Gastroesophageal sphincter (tissue), 4 donors: ENCODE measurements at places on chromosomes 5 and 9.

- ATAC-seq = no peak
Observed at GRCh38 chr5:60479542-60479941, 220.4 kb downstream of the DEPDC1B start.

- ATAC-seq = no peak
Observed at GRCh38 chr5:79074641-79075040, 5.1 kb downstream of the BHMT2 start.

- ATAC-seq = peak; percentile 69
Observed at GRCh38 chr5:127824126-127824525, 120.9 kb downstream of the CCDC192 start.

DNA sequence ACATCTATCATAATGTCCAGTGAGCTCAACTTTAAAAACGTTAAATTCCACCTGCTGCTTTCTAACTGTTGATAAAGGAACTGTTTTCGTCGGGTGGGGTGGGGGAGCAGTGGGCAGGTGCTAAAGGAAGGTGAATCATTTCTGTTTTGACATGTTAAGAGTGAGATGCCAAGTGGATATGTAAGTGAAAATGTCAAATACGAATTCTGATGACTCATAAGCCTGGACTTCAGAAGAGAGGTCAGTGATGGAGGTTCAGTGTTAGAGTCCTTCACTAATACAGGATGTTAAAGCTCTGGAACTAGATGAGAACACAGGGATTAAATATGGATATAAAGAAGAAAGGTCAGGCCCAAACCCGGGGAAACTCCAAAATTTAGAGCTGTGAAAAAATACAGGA, 617.9 kb upstream of the CTNND2 start:
- no peak for ATAC-seq

GRCh38 chr9:15735083-15735857, 182.4 kb downstream of the CCDC171 start:
- ATAC-seq = no peak

- ATAC-seq = no peak
Observed at GRCh38 chr9:36551129-36551528, 21.6 kb upstream of the MELK start.

DNA sequence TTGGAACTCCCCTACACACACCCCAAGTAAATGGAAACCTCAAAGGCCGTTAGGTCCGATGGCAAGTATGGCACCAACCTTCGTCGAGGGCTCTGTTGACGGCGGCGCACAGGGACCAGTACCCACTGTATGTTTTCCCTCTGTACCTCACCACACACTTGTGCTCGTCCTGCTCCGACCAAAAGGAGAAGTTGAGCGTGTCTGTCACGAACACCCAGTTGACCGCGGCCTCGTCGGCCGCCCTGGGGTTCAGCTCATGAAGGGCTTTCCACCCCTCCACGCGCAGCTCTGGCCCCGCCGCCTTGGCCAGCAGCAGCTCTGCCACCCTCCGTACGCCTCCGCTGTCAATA, 24.0 kb downstream of the HNRNPK start:
- ATAC-seq = peak; percentile 47

- ATAC-seq = no peak
Observed at GRCh38 chr5:154274828-154275185, 84.3 kb downstream of the GALNT10 start.

- peak; percentile 29 for ATAC-seq
Observed at GRCh38 chr9:19127871-19128500, 694 bp upstream of the PLIN2 start.

GRCh38 chr5:79975422-79975821, 15.6 kb downstream of the MTX3 start:
- ATAC-seq = no peak

GRCh38 chr9:7273575-7273974, 515.8 kb downstream of the KDM4C start:
- ATAC-seq = no peak

DNA sequence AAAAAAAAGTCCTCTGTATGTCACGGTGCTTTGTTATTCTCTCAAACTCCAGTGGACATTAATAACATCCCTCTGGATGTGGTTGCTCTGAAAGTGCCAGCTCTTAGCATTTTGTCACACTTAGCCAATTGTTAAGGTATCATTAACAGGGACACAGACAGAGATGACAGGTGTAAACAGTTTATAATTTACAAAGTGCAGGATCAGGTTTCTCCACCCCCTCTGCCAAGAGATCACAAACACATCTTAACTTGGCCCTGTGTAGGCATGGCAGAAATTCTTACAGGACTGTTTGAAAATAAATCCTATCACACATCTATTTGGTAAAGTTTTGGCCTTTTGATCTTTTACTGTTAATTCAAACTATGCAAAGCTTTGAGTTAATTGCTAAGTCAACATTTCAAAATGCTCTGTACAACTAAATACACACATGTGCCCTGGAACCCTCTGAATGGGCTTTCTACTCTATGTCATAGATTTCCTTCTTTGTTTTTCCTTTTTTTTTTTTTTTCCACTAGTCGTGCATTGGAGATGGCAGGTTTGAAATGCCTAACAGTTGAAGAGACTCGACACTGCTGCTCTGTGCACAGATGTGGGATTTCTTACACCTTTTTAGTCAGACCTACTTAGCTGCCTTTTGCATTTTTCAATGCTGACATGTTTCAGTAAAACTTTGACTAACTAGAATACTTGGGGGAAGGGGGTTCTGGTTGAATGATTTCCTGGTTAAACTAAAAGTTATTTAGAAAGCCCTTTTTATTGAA, 41.7 kb downstream of the SEMA6A start:
- no peak for ATAC-seq

- no peak for ATAC-seq
Observed at GRCh38 chr5:68318955-68319705, 103.6 kb downstream of the PIK3R1 start.

DNA sequence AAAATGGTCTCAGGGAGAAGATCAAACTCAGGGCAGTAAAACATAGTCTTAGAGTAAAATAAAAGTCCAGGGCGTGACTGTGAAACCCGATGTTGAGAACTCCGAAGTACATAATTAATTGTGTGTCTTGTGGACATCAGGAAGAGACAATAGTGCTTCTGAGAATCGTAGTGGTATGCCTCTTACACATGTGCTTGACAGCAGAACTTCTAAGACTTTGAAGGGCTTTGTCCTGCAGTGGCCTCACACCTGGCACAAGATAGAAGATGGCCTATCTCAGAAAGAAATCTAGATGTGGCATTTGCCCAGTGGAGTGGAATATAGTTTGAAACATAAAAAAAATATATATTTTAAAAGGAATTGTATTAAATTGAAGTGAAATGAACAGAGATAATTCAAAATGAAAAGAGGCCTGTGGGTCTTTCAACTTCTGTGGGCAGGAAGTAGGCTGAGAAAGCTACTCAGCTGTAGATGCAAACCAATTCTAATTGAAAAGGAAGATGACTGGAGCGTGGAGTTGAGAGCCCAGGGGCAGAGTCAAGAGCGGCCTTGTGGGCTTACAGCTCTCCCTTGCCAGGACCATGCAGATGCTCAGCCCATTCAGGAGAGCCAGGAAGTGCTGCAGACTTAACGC, 468.4 kb downstream of the KDM4C start:
- no peak for ATAC-seq

- ATAC-seq = no peak
Observed at GRCh38 chr9:16716601-16717000, 153.9 kb downstream of the BNC2 start.

DNA sequence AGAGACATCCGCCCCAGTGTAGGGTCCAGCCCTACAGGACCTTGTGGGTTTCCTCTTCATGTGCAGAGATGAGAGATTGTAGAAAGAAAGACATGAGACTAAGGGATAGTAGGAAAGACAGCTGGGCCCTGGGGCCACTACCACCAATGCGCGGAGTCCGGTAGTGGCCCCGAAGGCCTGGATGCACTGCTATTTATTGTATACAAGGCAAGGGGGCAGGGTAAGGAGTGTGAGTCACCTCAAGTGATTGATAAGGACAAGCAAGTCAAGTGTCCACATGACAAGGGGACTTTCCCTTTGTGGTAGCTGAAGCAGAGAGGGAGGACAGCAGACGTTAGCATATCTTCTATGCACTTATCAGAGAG, 6.2 kb upstream of the TMEM141 start:
- no peak for ATAC-seq

DNA sequence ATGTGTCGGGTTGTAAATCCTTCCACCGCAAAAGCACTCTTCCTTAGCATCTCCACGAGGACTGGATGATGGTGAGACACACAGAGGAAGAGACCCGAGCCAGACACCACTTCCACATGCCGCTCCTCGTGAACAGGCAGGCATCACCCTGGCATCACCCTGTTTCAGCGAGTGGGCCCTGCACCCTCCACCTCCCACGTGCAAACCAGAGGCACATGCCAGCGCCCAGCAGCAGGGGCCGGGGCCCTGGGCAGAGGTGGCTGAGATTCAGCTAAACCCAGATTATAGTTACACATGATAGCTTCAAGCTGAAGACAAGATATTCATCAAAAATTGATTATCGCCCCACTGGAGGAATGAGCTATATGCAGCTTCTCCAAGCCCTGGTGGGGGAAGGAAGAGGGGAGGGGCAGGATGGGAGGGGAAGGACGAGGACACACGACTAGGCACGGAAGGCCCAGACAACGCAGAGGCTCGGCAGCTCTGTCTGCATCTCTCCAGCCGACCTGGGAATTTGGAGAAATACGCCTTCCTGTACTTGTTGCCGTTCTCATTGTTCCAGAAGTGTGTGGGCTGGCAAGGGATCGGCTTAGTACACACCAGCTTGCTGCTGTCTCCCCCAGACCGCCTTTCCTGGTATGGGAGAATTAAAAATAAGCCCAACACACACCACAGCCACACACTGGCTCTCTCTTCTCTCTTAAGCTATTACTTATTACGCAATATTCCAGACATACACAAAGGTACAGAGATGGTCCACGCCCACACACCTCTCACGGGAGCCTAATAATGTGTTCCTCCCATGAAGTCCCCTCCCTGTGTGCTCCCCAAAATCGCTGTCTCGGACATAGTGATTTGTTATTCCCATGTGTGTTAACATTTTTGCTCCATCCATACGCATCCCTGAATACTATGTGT, 50.4 kb upstream of the ZNF354A start:
- no peak for ATAC-seq

DNA sequence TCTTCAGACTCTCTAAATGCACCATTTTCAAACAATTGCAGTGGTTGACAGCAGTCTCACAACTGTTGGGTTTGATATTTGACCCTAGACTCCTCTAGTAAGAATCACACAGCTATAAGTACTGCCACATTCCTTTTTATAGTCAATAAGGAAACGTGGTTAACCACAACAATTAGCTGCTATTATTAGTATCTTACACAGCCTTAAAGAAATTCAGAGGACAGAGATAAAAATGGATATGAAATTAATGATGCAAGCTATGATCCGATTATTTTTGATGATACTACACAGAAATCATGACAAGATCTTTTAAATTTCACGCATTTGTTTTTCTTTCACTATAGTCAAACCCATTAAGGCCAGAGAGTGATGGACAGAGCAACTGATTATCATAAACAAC, 288.6 kb upstream of the C9orf72 start:
- ATAC-seq = no peak

GRCh38 chr9:129962889-129963703, 79.9 kb downstream of the FNBP1 start:
- ATAC-seq = peak; percentile 53

DNA sequence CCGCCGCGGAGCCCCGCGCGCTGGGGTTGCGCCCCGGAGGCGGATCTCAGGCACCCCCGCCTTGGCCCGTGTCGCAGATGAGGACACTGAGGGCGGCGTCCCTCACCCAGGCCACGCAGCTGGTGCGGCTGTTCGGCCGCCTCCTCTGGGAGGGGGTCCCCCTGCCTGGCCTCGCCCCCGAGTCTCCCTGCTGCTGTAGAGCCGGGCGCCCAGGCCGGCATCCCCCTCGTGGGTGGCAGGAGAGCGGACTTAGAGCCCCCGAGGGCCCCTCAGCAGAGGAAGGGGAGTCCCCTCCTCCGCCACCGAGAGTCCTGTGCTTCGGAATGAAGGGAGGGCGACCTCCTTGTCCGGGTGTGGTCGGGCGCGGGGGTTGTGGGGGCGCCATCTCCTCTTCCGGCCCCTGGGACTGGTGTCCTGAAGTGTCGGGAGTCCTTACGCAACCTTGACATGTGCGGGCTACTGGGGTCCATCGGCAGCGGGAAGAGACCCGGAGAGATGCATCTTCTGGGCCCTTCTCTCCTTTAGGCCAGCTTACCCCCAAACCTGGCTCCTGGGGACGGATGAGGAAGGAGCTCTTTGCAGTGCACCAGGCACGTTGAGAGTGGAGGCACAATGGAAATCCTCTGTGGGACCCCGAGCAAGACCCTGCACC, 11.7 kb upstream of the EXOSC2 start:
- ATAC-seq = peak; percentile 35

DNA sequence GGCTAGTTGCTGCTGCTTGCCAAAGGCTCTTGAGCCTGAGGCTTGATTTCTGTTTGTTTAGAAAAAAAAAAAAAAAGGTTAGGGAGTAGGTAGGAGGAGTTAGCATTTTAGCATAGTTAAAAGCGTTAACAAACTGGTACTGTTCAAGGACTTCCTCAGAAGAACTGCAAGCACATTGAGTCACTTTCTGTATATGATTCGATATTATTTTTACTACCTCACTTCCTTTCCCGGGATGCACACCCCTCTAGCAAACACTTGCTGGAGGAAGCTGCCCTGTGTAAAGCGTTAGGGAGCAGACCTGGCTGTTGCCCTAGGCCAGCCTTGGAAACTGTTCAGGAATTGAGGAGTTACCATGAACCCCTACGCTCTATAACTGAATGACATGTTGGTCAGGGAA, 15.7 kb upstream of the CEP120 start:
- no peak for ATAC-seq

GRCh38 chr5:172835290-172835993, 1.4 kb downstream of the ERGIC1 start:
- no peak for ATAC-seq

DNA sequence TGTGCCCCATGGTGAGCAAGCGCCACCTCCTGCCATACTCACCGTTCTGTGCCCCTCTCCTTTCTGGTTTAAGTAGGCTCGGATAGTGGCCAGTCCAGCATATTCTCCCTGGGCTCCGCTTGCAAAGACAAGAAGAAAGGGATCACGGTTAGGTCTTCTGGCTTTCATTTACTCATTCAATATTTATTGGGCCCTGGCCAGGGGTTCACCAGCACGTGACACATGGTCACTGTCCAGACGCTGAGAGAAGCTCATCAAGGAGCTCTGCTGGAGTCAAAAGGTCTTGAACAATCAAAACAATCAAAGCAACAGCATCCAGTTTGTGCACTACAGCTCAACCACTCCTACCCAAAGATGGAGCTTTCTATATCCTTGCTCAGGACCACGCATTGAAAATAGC, 80.2 kb downstream of the GLDC start:
- ATAC-seq = no peak

DNA sequence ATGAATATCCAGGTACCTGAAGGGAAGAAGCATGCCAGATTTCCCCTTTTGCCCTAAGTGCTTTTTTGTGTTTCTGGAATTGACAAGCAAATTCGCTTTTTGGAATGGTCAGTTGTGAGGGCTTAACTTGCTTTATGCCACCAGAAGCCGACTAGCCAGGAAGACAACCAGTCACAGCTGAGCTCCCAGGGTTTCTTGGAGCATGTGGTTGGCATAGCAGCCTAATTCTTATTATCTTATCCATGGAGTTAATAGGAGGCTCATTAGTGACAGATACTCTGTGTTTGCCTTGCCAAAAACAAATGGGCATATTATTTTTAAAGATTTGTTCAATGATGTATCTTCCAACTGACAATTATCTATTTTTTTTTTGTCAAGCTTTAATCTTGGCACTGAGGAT, 500.7 kb downstream of the PTPRD start:
- no peak for ATAC-seq

GRCh38 chr5:83426855-83427254, 44.7 kb upstream of the VCAN start:
- no peak for ATAC-seq

- ATAC-seq = no peak
Observed at GRCh38 chr9:135045928-135046738, 41.3 kb upstream of the OLFM1 start.
